ENCODE measurements at places on chromosomes 13 and 19. TPM values are rescaled to one million over a fixed set of nuclear protein-coding genes. Genes with fewer than 3 reads are reported as not detected.

B3GNT3 gene
- total RNA-seq, result 1.8 TPM

ADAMTSL5 gene
- 9.0 TPM for total RNA-seq

ZNF534 gene
- not detected for total RNA-seq

DNA sequence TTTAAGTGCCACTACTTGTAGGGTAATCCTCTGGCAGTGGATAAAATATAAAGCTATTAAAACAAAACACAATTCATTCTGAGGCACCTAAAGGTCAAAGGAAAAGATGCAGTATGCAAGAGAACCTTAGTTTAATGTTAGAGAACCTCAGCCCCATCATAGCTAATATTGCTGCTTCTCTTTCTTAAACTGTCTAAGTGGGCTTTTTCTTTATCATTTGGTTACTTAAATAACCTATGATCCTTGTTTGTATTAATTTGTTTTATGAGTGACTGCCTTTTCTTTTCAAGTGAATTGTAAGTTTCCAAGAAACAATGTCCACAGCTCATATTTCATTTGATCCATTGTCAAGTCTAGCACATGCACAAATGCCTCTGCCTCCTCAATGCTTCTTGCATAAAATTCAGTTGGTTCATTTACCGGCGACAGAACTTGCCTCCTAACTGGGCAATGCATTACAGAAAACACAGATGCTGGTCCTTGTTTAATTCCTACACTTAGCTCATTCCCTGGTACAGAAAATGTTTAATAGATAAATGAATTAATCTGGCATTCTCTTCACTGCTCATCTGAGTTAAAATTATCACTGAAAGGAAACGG, 1049.8 kb downstream of the OLFM4 start:
- no peak for DNase-seq

DNA sequence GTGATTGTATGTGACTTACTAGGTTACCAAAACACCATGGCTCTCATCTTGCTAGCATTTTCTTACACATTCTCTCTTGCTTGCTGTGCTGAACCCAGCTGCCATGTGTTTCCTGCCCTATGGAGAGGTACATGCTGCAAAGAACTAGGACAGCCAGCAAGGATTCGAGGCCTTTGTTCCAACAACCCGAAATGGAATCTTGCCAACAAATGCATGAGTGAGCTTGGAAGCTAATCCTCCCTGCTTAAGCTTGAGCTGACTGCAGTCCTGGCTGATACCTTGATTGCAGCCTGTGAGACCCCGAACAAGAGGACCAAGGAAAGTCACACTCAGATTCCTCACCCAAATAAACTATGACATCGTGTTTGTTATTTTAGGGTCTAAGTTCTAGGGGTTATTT, 651.2 kb downstream of the SLITRK6 start:
- peak; percentile 75 for DNase-seq

DNA sequence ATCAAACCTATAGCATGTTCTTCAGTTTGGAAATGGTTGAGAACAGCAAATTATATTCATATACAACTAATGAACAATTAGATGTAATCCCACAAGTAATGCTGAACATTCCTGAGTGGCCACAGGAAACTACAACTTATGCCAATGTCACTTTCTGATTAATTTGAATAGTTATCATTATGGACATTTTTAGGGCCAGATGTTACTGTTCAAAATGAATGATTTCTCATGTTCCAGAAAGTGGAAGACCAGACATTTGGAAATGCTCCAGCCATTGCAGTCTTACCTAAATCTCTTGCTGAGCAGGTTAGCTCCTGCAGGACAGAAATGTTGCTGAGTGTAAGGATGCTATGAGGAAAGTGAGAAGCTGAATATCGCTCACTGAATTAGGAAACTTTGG, 819.8 kb downstream of the PCDH9 start:
- DNase-seq, result no peak

DNA sequence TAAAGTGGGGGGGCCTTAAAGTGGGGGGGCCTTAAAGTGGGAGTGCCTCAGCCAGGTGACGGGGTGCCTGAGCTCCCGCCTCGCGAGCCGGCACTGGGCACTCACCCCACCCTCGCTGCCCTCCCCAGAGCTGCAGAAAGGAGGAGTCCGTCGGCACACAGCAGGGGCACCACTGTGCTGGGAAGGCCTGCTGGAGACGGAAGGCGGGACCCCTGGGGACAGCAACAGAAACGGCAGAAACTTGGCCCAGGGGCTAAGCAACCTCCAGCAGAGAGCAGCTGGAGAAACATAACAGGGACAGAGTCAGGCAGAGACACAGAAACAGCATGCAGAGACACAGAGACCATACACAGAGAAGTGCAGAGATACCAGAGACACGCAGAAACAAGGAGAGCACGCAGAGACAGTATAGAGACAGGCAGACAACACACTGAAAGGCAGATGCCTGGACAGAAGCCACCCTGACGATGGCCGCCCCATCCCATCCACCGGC, 7.9 kb downstream of the CFD start:
- DNase-seq, result peak; percentile 51

GRCh38 chr13:113458253-113459065, 5.2 kb upstream of the ADPRHL1 start:
- DNase-seq, result peak; percentile 24

- DNase-seq, result no peak
Observed at GRCh38 chr13:112143753-112144615, 77.0 kb downstream of the SOX1 start.

- peak; percentile 24 for DNase-seq
Observed at GRCh38 chr13:43368003-43368402, 344.6 kb downstream of the DNAJC15 start.

DNA sequence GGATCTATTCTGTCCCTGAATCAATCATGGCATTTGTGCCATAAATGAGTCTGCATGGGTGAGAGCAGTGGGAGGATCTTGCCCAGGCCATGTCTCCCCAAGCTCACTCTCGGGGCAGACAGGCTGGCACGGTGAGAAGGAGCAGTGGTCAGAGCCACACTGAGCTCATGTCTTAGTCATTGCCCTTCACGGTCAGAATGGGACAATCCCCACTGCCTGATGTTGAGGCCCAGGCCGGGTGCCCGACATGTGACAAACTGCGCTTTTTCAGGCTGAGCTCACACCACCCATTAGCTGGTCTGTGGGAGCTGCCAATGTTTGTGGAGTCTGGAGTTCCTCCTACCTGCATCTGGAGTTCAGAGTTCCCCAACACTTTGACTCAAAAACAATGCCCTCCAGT, 481.9 kb downstream of the COG6 start:
- no peak for DNase-seq
